ENCODE measurements at places on chromosomes 1 and 21. TPM values are rescaled to one million over a fixed set of nuclear protein-coding genes. Genes with fewer than 3 reads are reported as not detected.

EDN2 gene
- 3.6 TPM for total RNA-seq

AMY2A gene
- total RNA-seq: 4,537 TPM

FMO1 gene
- total RNA-seq: 0.99 TPM

PTCH2 gene
- total RNA-seq: 0.26 TPM

KCTD3 gene
- total RNA-seq: 31.6 TPM

LAMC2 gene
- total RNA-seq: 3.6 TPM

TNFSF18 gene
- total RNA-seq: not detected

- peak overlapping the region; percentile 17 for H3K27ac ChIP-seq
- no peaks in the 10 kb centered on the region for H3K27me3 ChIP-seq
- no peak overlapping the region for H3K4me3 ChIP-seq
- peaks cover 15% of the 10 kb centered on the region for H3K4me1 ChIP-seq
- peak; percentile 23 for DNase-seq
These were observed 858.0 kb downstream of the USP25 start for GRCh38 chr21:16587681-16588375.

DNA sequence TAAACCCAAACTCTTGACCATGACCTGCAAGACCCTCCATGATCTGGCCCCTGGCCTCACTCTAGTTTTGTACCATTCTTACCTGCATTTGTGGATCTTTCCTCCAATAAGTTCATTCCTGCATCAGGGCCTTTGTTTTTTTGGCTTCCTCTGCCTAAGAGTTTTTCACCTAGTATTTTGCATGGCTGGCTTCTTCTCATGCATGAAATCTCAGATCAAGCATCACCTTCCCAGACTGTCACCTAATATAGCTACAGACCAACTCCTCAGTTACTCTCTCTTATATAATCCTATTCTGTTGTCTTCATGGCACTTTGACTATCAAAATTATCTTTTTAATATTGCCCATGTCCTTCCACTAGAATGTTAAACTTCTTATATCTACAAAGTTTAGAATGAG lies 54.2 kb downstream of the BTBD8 start:
- no peak for DNase-seq
- no peaks in the 10 kb centered on the region for H3K27me3 ChIP-seq
- no peaks in the 10 kb centered on the region for H3K36me3 ChIP-seq
- no peak overlapping the region for H3K4me3 ChIP-seq

- no peak for DNase-seq
- H3K4me3 ChIP-seq: no peak overlapping the region
- peaks cover 14% of the 10 kb centered on the region for H3K4me1 ChIP-seq
- H3K36me3 ChIP-seq: no peaks in the 10 kb centered on the region
- H3K27me3 ChIP-seq: no peaks in the 10 kb centered on the region
- no peak overlapping the region for H3K27ac ChIP-seq
These were observed 144.1 kb upstream of the CTTNBP2NL start for GRCh38 chr1:112251766-112252506.

- no peaks in the 10 kb centered on the region for H3K36me3 ChIP-seq
- no peaks in the 10 kb centered on the region for H3K4me1 ChIP-seq
- no peaks in the 10 kb centered on the region for H3K27me3 ChIP-seq
- H3K27ac ChIP-seq: no peak overlapping the region
- no peak for DNase-seq
- no peak overlapping the region for H3K4me3 ChIP-seq
These were observed 18.8 kb upstream of the FASLG start for GRCh38 chr1:172640111-172640510.

GRCh38 chr1:226404904-226405222 lies 3.0 kb downstream of the PARP1 start:
- DNase-seq: no peak
- no peak overlapping the region for H3K4me3 ChIP-seq
- peaks cover 49% of the 10 kb centered on the region for H3K4me1 ChIP-seq
- peak overlapping the region; percentile 60 for H3K27ac ChIP-seq
- peaks cover 11% of the 10 kb centered on the region for H3K36me3 ChIP-seq

- H3K4me1 ChIP-seq: peaks cover 18% of the 10 kb centered on the region
- no peak for DNase-seq
- no peak overlapping the region for H3K4me3 ChIP-seq
These were observed 19.1 kb upstream of the CHRM3 start for GRCh38 chr1:239367196-239367810.

DNA sequence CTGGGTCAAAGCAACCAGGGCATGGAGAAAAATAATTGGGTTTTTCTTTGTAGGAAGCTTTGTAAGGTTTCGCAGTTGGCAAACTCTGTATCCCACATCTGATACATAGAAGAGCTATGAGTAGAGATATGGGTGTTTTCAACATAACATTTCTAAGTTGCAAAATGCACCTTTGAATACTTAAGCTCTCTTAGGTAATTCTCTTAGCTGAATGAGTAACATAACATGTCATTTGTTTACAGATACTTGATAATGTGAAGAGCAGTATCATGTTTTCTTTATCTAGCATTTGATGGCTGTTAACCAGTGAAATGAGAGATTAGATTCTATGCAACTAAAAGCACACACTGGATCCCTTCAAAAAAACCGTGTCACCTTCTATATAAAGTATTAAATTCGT lies 21.6 kb downstream of the RAVER2 start:
- peaks cover 9% of the 10 kb centered on the region for H3K4me1 ChIP-seq
- DNase-seq: no peak
- no peak overlapping the region for H3K27ac ChIP-seq

DNA sequence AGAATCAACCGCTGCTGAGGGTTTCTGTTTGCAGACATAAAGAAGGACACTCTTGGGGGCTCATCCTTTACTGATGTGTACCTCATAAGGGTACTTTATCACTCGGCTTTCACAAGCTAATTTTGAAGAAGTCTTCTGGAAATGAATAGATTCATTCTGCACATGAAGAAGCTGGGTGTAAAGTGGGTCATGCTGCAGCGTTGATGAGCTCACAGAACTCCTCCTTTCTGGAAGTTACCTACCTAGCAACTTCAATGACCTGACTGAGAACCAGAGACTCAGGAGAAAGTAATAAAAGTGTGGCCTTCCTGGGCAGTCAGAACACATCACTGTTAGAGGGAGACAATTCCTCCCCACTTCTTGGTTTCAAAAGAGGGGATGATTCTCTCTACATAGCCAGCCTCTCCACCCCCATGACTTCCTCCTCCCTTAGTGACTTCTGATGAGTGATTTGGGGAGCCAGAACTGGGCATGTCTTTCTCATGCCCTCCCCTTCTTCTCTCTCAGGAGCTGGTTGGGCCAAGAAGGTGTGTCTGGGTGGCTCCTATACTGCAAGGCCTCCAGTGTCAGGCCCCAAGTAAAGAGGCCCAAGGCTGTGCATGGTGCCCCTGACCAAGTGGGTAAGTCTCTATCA lies 27.0 kb downstream of the PCNX2 start:
- no peak for DNase-seq
- no peaks in the 10 kb centered on the region for H3K4me1 ChIP-seq
- no peak overlapping the region for H3K27ac ChIP-seq
- no peak overlapping the region for H3K4me3 ChIP-seq
- H3K27me3 ChIP-seq: no peaks in the 10 kb centered on the region
- no peaks in the 10 kb centered on the region for H3K36me3 ChIP-seq

DNA sequence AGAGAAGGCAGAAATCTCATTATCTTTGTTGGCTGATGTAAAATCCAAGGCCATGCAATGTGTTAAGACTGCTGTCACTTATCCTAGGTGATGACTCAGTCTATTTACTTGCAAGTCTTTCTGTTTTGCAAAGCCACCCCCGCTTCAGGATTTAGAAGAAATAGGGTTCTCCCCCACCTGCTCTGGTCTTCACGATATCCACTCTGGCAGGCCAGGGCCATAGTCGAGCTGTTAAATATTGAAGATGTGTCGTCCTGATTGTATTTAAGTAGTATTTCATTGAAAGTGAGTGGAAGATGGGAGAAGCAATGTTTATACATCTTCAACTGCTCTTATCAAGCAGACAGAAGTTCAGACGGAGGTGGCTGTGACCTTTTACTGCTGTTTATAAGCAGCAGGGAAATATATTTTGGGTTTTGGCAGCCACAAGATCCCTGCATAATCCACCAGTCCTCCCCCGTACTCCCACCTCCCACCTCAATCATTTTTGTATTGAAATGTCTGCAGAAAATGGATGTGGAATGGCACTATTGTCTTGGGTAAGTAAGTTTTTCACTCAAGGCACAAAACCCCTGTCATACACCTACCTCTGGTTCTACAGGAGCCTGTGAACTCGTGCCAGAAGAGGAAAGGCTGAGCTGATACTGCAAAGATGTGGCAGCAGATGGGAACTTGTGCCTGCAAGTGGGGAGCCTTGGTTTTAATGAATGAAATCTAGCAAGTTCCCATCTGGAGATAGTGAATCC lies 117.4 kb downstream of the MRPS6 start:
- no peak overlapping the region for H3K4me3 ChIP-seq
- H3K4me1 ChIP-seq: no peaks in the 10 kb centered on the region
- no peaks in the 10 kb centered on the region for H3K36me3 ChIP-seq
- H3K27me3 ChIP-seq: no peaks in the 10 kb centered on the region
- H3K27ac ChIP-seq: no peak overlapping the region
- no peak for DNase-seq

DNA sequence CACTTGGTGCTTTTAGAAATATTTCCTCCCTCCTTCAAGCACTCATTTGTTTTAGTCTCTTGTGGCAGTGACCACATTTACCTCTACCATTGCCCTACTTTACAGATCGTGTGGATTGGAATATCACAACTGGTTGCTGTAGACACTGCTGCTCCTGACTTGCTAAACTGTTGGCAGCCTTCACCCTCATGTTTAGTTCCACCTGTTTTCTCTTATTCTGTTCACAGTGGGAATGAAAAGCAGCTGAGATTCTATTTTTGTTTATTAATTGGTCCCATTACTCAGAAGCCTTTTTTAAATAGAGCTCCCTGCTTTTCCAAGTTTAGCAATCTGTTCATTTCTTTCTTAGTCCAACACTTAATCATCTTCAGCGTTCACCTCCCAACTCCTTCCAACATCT lies 308.9 kb downstream of the RWDD3 start:
- no peak overlapping the region for H3K27ac ChIP-seq
- DNase-seq: no peak
- no peaks in the 10 kb centered on the region for H3K27me3 ChIP-seq
- H3K36me3 ChIP-seq: no peaks in the 10 kb centered on the region
- H3K4me3 ChIP-seq: no peak overlapping the region

GRCh38 chr21:40613546-40614030 lies 233.4 kb downstream of the DSCAM start:
- no peak for DNase-seq
- H3K27ac ChIP-seq: no peak overlapping the region
- no peaks in the 10 kb centered on the region for H3K36me3 ChIP-seq
- H3K4me3 ChIP-seq: no peak overlapping the region
- no peaks in the 10 kb centered on the region for H3K27me3 ChIP-seq

Measured in body of pancreas (tissue), 4 donors.